ENCODE measurements at places on chromosomes 7 and 10.

- no peak for DNase-seq
Observed at GRCh38 chr10:68121852-68122251, 12.6 kb downstream of the MYPN start.

DNA sequence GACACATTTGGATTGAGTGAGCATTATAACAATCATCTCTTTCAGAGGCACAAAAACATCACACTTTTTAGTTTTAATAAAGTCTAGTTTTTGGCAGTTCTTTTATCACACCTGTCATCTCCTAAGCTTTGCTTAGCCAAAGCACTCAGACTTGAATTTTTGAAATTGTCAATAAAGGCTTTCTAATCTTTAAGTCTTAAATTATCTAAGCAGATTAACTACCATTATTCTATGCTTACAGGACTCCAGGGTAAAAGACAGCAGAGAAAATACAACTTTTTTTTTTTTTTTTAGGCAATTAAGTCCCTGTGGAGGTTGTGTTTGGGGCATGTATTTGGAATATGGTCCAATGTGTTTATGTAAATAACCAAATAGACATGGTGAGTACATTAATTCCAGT, 17.6 kb upstream of the DLX6 start:
- no peak for DNase-seq

DNA sequence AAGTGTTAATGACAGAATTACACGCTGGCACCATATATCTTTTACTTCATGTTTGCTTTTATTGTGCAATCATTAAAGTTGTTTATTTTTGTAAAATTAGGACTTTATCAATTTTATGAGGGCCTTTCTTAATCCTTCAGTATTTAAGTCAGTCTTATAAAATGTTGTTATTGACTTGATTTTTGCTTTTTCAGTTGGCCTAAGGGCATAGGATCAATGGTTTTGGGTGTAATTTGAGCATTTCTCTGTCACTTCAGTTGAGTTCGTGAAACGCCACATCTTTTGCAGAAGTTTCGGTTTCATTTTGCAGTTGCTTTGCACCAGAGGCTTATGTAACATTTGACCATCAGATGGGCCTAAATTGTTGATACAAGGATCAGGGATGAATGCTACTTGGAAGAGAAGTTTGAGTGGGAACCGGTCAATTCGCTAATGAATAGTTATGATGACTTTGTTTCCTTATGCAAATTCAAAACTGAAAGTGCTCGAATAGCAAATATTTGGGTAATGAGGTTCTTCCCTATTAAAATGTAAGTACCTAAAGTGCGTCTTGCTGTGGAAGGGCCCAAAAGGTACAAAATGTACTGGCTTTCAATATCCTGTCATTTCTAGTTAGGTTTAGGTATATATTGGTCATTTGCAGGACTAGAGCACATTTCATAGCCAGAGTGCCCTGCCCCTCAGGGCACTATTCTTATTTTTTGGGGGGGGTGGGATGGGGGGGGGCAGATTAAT, 340.9 kb downstream of the LRMDA start:
- DNase-seq, result peak; percentile 69

DNA sequence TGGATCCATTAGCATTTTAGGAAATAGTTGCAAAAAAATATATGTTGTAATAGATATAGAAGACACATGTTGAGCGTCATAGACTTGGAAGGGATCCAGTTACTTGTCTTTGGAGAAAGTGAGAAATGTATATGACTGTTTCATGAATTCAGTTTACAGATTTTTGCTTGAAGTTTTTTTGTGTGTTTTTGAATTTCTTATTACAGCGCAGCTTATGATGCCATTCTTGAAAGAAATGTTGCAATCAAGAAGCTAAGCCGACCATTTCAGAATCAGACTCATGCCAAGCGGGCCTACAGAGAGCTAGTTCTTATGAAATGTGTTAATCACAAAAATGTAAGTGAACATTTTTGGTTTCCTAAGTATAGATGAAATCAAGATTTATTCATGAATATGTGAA, 98.2 kb downstream of the MAPK8 start:
- DNase-seq, result peak; percentile 75

GRCh38 chr7:28956608-28957063, 1.5 kb downstream of the TRIL start:
- peak; percentile 19 for DNase-seq

DNA sequence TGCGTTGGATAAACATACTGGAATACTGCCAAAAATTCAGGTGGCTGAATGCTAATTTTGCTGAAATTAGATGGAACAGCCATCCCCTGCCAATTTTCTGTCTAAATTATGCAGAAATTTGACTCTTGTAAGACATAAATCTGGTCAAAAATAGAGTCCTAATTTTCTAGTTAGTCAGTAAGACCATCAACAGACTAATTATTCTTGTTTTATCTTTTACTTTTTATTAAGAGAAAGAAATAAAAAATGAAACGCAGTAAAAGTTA, 110.3 kb upstream of the GATA3 start:
- no peak for DNase-seq

DNA sequence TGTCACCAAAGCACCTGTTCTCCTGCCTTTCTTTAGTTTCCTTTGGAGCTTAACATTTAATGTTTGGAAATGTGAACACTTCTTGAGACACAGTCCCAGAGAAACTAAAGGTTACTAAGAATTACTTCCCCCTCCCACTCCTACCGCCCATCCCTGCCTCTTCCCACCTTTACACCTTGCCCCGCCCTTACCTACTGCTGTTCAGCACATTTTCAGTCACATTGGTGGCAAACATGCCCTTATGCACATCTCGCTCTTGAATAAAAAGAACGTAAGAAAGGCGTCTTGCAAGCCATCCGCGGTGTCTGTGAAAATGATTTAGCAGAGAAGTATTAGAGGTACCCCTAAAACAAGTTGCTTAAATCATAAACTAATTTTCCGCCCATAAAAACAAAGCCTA, 8.2 kb downstream of the GPAM start:
- no peak for DNase-seq

- DNase-seq, result no peak
Observed at GRCh38 chr10:81479316-81479715, 395.7 kb upstream of the NRG3 start.

- DNase-seq, result no peak
Observed at GRCh38 chr10:60535427-60535826, 145.8 kb upstream of the ANK3 start.

DNA sequence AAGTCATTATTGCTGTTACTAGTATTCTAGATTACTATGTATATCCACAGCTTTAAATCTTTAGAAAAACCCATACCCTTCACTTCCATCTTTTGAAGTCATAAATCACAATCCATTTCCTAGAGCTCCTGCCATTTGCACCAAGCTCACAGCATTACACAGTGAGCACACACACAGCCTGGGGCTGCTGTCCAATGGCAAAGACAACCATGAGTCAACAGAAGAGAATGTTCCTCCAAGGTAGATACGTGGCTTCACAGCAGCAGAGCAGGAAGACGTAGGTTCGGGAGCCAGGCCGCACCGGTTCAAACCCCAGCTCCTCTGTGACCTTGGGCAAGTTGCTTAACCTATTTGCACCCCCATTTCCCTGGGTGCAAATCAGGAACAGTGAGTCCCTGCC, 234.6 kb downstream of the DIP2C start:
- no peak for DNase-seq

DNA sequence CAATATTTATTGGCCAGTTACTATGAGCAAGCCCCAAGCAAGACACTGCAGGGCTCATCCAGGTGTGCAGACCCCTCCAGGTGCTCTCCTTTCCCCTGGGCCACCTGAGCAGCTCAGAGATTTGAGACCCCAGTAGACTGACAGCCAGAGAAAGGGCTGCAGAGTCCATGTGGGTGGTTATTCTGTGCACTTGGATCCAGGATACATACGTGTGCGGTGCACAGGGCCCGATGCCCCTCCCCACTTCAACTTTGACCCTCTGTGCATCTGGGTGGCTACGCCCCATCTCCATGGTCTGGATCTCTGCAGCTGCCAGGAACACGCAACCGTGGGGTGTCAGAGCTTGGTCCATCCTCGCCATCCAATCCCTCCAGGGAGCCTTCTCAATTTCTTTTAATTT, 72.9 kb downstream of the MKI67 start:
- DNase-seq, result no peak
